GM12878 (cell line): ENCODE measurements at places on chromosomes 5 and 9. TPM values are rescaled to one million over a fixed set of nuclear protein-coding genes. Genes with fewer than 3 reads are reported as not detected.

DNA sequence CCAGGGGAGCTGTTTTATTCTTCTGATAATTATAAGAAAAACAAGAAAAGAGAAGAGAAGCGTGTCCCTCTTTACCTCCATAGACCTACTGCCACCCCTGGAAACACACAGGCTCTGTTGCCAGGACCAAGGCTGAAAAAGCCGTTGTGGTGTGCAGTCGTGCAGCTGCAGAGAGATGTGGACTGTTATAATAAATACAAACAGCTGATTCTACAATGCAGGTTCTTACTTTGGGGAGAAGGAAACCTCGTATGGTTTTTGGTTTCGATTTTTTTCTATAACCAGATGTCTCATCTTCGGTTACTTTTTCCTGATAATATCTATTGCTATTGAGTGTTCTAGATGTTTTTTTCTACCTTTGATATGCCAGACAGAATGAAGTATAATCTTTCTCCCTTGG is 28.1 kb downstream of the FYB1 start:
- DNase-seq: no peak

- DNase-seq: no peak
These were observed 1050.2 kb downstream of the CDH12 start for GRCh38 chr5:21802869-21803490.

- DNase-seq: no peak
These were observed 48.0 kb downstream of the FGF1 start for GRCh38 chr5:142637871-142638270.

- DNase-seq: no peak
These were observed 53.5 kb downstream of the NEURL1B start for GRCh38 chr5:172694541-172694940.

- DNase-seq: no peak
These were observed 85.2 kb upstream of the TNC start for GRCh38 chr9:115202960-115203751.

Gene PRRT1B
- not detected in 2 replicates for total RNA-seq

Gene PRDM9
- total RNA-seq: not detected in 2 replicates
